ENCODE measurements at places on chromosomes 11 and 22. TPM values are rescaled to one million over a fixed set of nuclear protein-coding genes. Genes with fewer than 3 reads are reported as not detected.

PPFIBP2 gene
- 15.2 TPM for total RNA-seq

ISX gene
- not detected for total RNA-seq

INPP5J gene
- total RNA-seq, result 11.2 TPM

H19 gene
- 0.76 TPM for total RNA-seq

UPK3A gene
- 0.89 TPM for total RNA-seq

TBC1D10A gene
- total RNA-seq, result 6.0 TPM

OR5P2 gene
- total RNA-seq, result 1.3 TPM

ILK gene
- 91.0 TPM for total RNA-seq

GLYAT gene
- total RNA-seq, result 0.10 TPM

CCDC86 gene
- total RNA-seq, result 81.8 TPM

TEX54 gene
- not detected for total RNA-seq

DNA sequence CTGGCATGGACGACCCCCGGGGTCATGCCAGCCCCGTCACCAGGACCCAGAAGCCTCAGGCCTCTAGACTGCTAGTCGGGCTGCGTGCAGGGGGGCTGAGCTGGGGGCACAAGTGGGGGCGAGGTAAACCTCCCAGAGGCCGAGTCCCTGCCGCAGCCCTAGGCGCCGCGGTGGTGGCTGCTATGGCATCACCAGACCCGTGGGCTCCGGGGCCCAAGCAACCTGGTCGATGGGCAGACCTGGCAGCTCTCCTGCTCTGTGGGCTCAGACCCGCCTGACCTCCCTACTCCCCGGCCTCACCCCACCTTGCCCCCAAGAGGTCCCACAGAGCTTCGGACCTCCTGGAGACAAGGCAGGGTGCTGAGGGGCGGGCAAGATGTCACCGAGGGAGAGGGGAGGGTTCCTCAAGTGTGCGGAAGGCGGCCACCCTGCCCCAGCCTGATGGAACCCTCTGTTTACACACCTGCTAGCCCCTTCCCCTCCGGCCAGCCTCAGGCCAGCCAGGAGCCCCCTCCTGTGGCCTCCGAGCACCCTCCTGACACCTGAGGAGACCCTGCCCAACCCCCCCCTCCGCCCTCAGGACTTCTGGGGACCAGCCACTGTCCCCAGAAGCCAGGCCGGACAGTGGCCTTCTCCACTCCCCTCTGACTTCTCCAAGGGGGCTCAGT is 9.4 kb downstream of the IGF2 start:
- no peak for DNase-seq

- no peak for DNase-seq
These were observed 24.2 kb upstream of the MUC5B start for GRCh38 chr11:1198561-1199240.

DNA sequence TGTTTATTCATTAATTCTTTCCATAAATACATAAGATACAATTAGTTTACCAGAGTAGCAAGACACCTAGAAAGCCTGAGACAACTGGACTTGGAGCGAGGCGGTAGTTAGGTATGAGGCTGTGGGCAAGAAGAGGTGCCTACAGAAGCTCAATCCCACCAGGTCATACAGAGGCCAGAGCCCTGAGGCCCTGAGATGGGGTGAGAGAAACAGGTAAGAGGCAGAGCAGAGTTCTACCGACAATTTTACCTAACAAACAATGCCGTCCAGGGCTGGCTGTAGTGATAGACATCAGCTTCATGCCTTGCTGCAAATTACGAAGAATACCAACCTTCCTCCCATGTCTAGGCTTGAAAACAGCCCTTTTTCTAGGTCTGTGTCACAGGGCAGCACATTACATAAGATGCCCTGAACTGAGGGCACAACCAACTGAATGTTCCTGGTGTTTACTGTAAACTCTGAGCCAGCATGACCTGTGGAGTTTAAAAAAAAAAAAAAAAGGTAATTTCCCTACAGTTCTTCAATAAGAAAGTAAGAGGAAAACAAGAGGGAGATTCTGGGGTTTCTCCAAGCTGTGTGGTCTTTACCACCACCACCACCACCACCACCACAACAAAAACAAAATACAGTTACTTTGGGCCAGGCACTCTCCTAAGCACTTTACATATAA is 105.8 kb downstream of the GAB2 start:
- DNase-seq, result no peak

DNA sequence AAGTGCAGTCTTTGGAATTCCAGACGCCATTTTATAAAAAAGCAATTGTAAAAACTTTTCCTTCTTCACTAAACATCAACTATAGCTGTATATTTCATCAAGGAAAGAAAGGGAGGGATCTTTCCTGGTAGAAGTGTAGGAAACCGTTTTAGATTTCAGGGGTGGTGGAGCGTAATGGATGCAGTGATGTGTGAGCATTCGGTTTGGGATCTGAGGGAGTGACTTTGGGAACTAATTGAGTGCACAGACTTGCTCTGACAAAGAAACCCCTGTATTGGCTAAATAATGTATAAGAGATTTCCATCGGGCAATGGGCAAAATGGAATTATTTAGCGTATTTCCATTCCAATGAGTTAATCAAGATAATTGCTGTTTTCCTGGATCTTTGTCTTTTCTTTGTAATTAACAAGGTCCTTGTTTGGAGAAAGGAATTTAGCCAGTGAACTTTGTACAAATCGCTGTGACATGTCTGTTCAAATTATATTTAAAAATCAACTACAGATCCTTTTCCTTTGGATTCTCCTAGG is 125.0 kb upstream of the NARS2 start:
- DNase-seq, result no peak

GRCh38 chr11:19864141-19865140 is 151.8 kb downstream of the NAV2 start:
- peak; percentile 43 for DNase-seq

DNA sequence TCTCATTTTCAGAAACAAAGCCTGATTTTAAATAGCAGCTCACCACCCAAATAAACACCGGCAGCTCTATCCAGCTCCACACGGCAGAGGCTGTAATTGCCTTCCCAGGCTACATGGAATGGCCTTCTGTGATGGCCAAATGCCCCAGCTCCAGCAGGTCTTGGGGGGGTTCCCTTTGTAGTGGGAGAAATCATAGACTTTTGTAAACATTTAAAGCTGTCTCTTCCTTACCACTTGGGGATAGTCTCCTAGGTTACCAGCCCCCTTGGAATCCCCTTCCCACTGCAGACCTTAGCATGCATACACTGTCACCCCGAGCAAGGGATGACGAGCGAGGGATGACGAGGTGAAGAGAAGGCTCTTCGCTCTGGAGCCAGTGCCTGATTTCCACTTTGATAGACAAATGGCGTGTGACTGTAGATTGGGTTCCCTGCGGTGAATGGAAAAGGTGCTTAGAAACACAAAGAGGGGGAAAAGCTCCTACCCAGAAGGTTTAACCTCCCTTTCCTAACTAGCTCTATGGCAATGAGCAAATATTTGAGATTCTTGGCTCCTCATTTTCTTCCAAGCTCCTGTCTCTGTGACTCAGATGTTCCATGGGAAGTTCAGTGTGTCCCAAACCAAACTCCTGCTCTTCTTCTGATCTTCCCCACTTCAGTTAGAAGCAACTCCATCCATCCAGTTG is 108.0 kb upstream of the CADM1 start:
- DNase-seq, result peak; percentile 73

- DNase-seq, result no peak
These were observed 207.0 kb downstream of the KIRREL3 start for GRCh38 chr11:126793596-126793995.

DNA sequence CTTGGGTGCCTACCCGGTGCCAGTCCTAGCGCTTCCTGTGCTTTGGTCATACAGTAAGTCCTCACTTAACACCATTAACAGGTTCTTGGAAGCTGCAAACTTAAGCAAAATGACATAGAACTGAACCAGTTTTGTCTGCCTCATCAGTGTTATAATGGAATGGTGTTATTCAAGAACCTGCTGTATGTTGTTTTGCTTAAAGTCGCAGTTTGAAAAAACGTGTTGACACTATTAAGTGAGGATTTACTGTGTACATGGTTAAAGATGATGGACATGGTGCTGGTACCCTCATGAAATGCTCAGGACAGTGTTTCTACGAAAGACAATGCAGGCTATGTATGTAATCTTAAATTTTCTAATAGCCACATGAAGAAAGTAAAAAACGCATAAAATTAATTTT is 41.3 kb downstream of the PPP6R3 start:
- DNase-seq, result no peak

DNA sequence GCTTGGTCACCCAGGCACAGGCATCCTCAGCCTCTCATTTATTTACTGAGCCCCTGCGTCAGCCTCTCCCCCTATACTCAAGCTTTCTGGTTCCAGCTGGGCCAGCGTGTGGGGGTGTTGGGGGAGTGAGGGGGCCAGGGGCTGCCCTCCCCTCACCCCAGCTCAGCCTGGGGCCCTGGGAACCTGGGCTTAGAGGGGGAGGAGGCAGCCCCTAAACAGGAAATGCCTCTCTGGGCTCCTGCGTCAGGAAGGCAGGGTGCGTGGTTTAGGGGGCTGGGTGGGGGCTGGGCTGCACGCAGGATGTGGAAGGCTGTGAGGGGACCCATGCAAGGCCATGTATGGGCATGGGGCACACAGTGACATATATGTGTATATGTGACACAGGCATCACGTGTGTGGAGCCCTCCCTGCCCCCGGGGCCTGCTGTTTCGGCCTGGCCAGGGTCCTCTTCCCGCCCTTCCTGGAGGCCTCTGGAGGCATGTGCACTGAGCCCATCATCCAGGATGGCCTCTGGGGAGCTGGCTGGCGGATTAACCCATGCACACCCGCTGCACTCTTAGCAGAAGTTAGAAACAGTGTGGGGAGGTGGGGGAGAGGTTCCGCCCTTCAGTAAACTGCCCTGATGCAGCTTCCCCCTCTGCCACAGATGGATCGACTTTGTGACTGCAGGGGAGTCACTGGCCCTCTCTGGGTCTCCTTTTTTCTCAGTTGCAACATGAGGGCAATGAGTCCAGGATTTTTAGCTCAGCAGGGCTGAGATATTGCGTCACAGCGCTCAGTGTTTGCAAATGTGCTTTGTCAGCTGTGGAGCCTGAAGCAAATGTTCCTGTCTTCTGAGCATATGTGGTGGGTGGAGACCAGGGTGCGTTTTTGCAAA is 1.1 kb upstream of the CD248 start:
- DNase-seq, result peak; percentile 73

GRCh38 chr22:39349506-39349966 is 255 bp upstream of the SYNGR1 start:
- DNase-seq, result peak; percentile 77

DNA sequence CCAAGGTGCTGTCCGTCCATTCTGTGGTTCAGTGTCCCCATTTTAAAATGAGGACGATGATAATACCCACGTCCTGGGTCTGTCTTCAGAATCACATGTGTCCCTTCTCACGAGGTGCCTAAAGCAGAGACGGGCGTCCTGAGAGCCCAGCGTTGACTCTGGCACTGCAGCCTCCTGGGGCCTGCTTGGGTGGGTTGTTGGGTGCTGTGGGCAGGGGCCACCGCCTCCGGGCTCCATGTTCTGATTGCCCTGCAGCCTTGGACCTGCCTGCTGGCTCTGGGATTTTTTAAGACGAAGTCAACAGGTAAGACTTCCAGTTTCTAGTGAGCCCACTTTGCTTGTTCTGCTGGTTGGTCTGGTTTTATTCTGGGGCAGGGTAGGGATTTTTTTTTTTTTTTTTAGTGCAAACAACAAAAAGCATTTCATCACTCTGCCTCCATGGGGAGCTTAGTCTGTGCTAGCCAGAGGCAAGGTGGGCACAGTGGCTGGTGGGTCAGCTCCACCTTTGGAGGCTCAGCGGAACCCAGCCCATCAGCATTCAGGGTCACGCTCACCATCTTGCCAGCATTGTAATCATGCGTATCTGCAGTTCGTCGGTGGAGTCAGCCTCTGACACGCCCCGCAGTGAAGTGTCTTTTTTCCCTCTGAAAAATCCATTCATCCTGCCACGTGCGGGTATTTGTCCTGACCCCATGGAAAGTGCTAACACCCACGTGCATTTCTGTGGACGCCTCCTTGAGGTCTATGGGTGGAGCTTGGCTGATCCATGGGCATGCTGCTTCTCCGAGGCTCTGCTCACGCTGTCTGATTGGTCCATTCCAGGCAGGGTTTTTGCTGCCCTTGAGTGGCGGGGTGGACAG is 28.3 kb downstream of the NADSYN1 start:
- no peak for DNase-seq

- DNase-seq, result no peak
These were observed 86.6 kb upstream of the FGF3 start for GRCh38 chr11:69905611-69906452.

- DNase-seq, result no peak
These were observed 87.9 kb upstream of the CLPB start for GRCh38 chr11:72522186-72522585.

GRCh38 chr11:78783301-78783700 is 208.6 kb upstream of the NARS2 start:
- DNase-seq, result no peak

- peak; percentile 93 for DNase-seq
These were observed 876 bp upstream of the UBE2L6 start for GRCh38 chr11:57568330-57568766.

DNA sequence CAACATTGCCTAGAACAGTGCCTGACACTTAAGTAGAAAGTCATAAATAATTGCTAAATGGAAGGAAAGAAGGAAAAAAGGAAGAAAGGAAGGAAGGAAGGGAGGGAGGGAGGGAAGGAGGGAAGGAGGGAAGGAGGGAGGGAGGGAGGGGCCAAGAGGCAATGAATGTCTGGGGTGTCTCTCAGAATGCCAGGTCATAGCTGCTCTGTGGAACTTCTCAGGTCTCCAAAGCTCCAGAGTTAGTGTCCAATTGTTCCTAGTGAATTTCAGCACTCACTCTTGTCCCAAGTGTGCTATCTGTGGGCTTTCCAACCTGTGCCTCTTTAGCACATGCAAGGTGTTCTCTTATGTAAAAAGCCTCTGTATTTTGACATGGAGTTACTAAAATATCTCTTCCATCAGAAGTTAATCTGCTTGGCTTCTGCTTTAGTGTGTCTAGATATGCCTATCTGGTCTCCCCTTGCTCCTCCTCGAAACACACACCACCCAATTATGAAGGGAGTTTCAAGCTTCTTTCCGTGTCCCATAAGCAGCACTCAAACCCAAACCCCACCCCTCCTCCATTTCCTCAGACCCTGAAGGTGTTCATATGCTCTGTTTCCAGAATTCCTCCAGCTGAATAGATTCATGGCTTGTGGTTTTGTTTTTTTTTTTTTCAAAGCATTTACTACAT is 56.5 kb downstream of the FAM76B start:
- no peak for DNase-seq

- no peak for DNase-seq
These were observed 373.7 kb downstream of the METTL15 start for GRCh38 chr11:28481616-28482480.

DNA sequence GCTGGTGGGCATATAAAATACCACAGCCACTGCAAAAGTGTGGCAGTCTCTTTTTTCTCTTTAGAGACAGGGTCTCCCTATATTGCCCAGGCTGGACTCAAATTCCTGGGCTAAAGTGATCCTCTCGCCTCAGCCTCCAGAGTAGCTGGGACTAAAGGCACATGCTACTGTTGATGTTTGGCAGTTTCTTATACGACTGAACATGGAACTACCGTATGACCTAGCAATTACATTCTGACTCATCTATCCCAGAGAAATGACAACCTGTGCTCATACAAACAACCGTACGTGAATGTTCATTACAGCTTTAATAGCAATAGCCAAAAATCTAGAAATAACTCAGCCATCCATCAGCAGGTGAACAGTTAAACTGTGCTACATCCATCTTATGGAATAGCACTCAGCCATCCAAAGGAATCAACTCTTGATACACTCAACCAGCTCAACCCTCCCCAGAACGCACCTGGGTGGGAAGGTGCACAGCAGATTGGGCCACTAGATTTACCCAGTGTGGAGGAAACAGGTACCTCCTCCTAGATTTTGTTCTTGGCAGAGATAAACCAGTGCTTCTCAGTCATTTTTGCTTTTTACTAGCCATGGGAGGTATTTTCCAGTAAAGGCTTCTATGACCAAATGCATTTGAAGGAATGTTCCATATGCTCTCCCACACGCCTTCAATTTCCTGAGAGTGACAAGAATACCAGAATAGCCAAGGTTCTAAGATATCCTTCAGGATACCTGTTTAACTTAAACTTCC is 130.5 kb downstream of the MED15 start:
- no peak for DNase-seq

Measured in GM23338 (cell line).